Left cardiac atrium (tissue), 4 donors: ENCODE measurements at places on chromosomes 6 and 20. TPM values are rescaled to one million over a fixed set of nuclear protein-coding genes. Genes with fewer than 3 reads are reported as not detected.

PXT1 gene
- not detected for total RNA-seq

C6orf52 gene
- not detected for total RNA-seq

LAMP5 gene
- total RNA-seq: not detected

BMP2 gene
- 4.7 TPM for total RNA-seq

KDM1B gene
- 14.0 TPM for total RNA-seq

TMEM74B gene
- total RNA-seq: 6.4 TPM

NUS1 gene
- 24.5 TPM for total RNA-seq

MUCL3 gene
- total RNA-seq: not detected

TMEM217 gene
- total RNA-seq: 0.62 TPM

HMGCLL1 gene
- total RNA-seq: 1.2 TPM

WFDC5 gene
- not detected for total RNA-seq

PAK5 gene
- not detected for total RNA-seq

ROS1 gene
- not detected for total RNA-seq

SCUBE3 gene
- total RNA-seq: 0.13 TPM

OR2H2 gene
- not detected for total RNA-seq
